Activated naive CD4-positive, alpha-beta T cell treated with anti-CD3 and anti-CD28 coated beads for 36 hours (primary cell): ENCODE measurements at places on chromosomes 2 and 18.

DNA sequence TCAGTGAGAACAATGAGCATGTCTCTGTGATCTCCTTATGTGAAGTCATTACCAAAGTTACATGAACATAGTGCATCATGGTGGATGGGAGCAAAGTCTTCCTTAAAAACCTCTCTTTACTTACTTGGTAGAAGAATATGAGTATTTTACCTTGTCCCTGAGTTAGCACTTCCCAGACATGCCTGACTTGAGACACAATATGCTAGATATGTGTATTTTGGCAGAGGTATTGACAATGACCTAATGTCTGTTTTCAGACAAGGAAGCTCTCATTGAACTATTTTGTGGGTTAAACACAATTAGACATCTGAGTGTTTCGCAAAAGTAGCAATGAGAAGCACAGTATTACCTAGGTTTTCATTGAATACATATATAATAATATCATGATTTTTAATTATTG, 99.1 kb upstream of the MC4R start:
- DNase-seq: no peak
- H3K27me3 ChIP-seq: no peaks in the 10 kb centered on the region
- no peaks in the 10 kb centered on the region for H3K4me1 ChIP-seq
- H3K36me3 ChIP-seq: no peaks in the 10 kb centered on the region
- no peak overlapping the region for H3K27ac ChIP-seq
- H3K4me3 ChIP-seq: no peak overlapping the region

DNA sequence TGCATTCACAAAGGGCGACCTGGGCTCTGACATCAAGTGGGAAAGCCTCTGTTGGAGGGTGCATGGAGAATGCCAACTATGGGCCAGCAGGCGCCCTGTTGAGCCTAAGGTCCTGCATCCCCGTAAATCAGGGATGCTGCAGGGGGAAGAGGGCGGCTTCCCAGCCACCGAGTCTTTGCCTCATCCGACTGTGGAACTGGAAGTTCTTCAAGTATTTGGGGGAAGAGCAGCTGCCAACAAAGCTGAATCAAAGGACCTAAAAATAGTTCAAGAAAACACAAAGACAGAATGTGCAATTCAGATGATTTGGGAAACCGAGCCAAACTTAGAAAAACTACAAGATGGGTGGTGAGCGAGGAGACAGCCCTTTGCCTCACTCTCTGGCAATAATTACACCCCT, 281.1 kb upstream of the MGAT5 start:
- H3K4me3 ChIP-seq: no peak overlapping the region
- H3K36me3 ChIP-seq: no peaks in the 10 kb centered on the region
- DNase-seq: no peak
- H3K4me1 ChIP-seq: no peaks in the 10 kb centered on the region
- no peaks in the 10 kb centered on the region for H3K27me3 ChIP-seq
- H3K27ac ChIP-seq: no peak overlapping the region

DNA sequence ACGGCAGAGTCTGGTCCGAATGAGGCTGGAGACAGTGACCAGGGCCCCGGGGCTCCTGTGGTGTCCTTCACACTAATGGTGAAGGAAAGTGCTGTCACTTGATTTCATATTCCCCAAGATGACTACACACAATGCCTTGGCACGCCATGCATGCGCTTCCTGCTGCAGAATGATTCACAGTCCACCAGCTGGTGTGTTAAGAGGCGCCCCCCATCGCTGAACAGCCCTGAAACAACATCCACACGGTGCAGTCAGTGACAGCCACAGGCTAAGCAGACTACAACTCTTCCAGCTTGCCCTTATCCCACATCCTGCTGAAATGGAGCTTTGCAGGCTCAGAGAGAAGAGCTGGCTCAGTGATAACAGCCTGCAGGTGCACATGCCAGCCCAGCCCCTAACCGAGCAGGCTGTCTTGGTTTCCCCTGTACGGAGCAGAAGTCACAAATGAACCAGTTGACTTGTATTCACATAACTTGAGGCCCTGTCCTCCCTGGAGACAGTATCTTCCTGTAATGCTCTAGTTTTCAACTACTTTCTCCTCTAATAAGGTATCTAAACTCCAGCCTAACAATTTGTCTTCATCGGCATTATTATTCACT, 24.3 kb upstream of the CDH20 start:
- no peak for DNase-seq
- no peaks in the 10 kb centered on the region for H3K27me3 ChIP-seq
- no peaks in the 10 kb centered on the region for H3K4me1 ChIP-seq
- no peak overlapping the region for H3K27ac ChIP-seq

GRCh38 chr2:181275643-181276070, 181.5 kb upstream of the ITGA4 start:
- peak overlapping the region; percentile 21 for H3K4me3 ChIP-seq
- peaks cover 29% of the 10 kb centered on the region for H3K4me1 ChIP-seq
- H3K36me3 ChIP-seq: no peaks in the 10 kb centered on the region
- H3K27ac ChIP-seq: peak overlapping the region; percentile 59
- peak; percentile 18 for DNase-seq
- H3K27me3 ChIP-seq: no peaks in the 10 kb centered on the region

DNA sequence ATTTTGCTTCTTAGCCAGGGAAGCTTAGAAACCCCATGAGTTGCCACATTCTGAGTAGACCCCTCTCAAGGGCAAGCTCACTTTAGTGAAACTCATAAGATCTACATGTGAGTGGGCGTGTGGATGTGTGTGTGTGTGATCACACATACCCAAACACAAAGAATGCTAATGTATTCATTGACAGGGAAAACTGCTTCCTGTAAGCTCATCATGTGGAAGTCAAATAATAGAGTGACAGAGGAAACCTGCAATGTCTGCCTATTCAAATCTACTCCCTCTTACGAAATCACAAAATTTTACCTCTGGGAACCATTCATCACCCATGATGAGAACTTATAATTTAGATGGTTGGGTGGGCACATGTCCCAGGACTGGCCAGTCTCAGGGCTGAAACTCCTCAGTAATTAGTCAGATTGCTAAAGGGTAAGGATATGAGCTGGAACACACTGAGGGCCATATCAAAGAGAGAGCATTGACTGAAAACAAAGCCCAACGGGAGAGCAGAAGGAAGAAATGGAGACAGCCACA, 94.5 kb upstream of the CCDC150 start:
- DNase-seq: no peak
- H3K36me3 ChIP-seq: no peaks in the 10 kb centered on the region
- H3K27ac ChIP-seq: no peak overlapping the region
- no peaks in the 10 kb centered on the region for H3K4me1 ChIP-seq

GRCh38 chr2:127225186-127225960, 5.3 kb upstream of the CYP27C1 start:
- no peak overlapping the region for H3K27ac ChIP-seq
- H3K36me3 ChIP-seq: no peaks in the 10 kb centered on the region
- H3K4me1 ChIP-seq: peaks cover 5% of the 10 kb centered on the region
- peaks cover 28% of the 10 kb centered on the region for H3K27me3 ChIP-seq
- no peak overlapping the region for H3K4me3 ChIP-seq

DNA sequence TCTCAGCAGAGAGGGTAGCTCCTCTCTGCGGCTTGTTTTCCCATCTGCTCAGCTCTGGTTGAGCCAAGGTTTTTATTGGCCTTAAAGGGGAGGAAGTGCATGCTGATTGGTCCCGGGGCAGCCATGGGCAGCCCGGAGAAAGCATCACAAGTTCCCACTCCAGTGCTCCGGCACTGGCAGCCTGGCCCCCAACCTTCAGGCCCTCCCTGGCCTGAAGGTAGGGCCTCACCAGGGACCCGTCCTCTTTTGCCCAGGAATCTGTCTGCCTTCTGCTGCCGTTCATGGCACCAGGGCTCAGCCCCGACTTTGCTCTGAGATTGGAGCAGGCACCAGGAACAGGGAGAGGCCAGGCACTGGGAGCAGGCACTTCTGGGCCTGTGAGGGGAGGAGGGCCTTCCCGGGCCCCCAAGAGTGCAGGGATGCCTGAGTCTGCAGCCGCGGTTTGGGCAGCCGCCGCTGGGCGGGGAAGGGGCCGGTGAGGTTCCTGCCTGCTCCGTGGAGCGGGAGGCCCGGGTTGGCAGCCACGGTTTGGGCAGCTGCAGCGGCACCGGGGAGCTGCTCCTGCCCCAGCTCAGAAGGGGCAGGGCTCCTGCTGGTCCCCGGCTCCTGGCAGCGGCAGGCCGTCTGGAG, 17.5 kb upstream of the ILKAP start:
- peaks cover 2% of the 10 kb centered on the region for H3K27me3 ChIP-seq
- H3K27ac ChIP-seq: no peak overlapping the region
- H3K36me3 ChIP-seq: no peaks in the 10 kb centered on the region
- DNase-seq: no peak

- no peak for DNase-seq
- H3K4me3 ChIP-seq: no peak overlapping the region
- H3K36me3 ChIP-seq: no peaks in the 10 kb centered on the region
- H3K27me3 ChIP-seq: no peaks in the 10 kb centered on the region
- H3K27ac ChIP-seq: peak overlapping the region; percentile 66
These were observed 50.7 kb downstream of the SLC14A2 start for GRCh38 chr18:45666006-45666405.

- H3K4me3 ChIP-seq: no peak overlapping the region
- no peak overlapping the region for H3K27ac ChIP-seq
- H3K36me3 ChIP-seq: no peaks in the 10 kb centered on the region
- H3K27me3 ChIP-seq: no peaks in the 10 kb centered on the region
- peaks cover 5% of the 10 kb centered on the region for H3K4me1 ChIP-seq
- no peak for DNase-seq
These were observed 236.9 kb downstream of the BCL11A start for GRCh38 chr2:60316381-60317033.

- H3K36me3 ChIP-seq: no peaks in the 10 kb centered on the region
- no peak for DNase-seq
- H3K27me3 ChIP-seq: peaks cover 5% of the 10 kb centered on the region
- H3K4me1 ChIP-seq: no peaks in the 10 kb centered on the region
- H3K4me3 ChIP-seq: no peak overlapping the region
These were observed 85.8 kb upstream of the MSH6 start for GRCh38 chr2:47697000-47697601.

- H3K36me3 ChIP-seq: no peaks in the 10 kb centered on the region
- no peak overlapping the region for H3K4me3 ChIP-seq
- DNase-seq: no peak
- peaks cover 9% of the 10 kb centered on the region for H3K4me1 ChIP-seq
- peaks cover 2% of the 10 kb centered on the region for H3K27me3 ChIP-seq
These were observed 16.6 kb upstream of the HK2 start for GRCh38 chr2:74817304-74817675.

DNA sequence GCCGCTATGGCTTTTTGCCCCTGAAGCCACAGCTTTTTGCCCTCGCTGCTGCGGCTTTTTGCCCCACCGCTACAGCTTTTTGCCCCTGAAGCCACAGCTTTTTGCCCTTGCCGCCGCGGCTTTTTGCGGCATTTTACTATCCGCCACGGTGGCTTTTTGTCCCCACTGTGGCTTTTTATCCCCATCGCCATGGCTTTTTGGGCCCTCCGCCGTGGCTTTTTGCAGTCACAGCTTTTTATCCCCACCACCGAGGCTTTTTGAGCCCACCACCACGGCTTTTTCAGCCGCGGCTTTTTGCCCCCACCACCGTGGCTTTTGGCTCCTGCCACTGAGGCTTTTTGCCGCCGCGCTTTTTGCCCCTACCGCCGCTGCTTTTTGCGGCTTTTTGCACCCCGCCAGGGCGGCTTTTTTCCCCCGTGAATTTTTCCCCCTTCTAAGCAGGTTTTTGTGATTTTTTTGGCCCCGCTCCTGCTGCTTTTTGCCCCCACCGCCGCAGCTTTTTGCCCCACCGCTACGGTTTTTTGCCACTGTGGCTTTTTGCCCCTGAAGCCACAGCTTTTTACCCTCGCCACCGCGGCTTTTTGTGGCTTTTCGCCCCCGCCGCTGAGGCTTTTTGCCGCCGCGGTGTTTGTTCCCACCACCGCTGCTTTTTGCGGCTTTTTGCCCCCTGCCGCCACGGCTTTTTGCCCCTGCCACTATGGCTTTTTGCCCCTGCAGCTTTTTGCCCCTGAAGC, 2797.2 kb upstream of the TEKT4 start:
- no peak overlapping the region for H3K27ac ChIP-seq
- H3K27me3 ChIP-seq: peaks cover 5% of the 10 kb centered on the region
- H3K4me3 ChIP-seq: no peak overlapping the region
- H3K36me3 ChIP-seq: peaks cover 2% of the 10 kb centered on the region
- DNase-seq: no peak
- no peaks in the 10 kb centered on the region for H3K4me1 ChIP-seq

GRCh38 chr2:226066391-226066790, 666.9 kb downstream of the NYAP2 start:
- peaks cover 2% of the 10 kb centered on the region for H3K27me3 ChIP-seq
- no peak overlapping the region for H3K27ac ChIP-seq
- H3K4me3 ChIP-seq: no peak overlapping the region
- no peaks in the 10 kb centered on the region for H3K36me3 ChIP-seq
- DNase-seq: no peak

GRCh38 chr2:82650038-82650437, 1809.0 kb downstream of the SUCLG1 start:
- H3K27me3 ChIP-seq: no peaks in the 10 kb centered on the region
- no peaks in the 10 kb centered on the region for H3K4me1 ChIP-seq
- no peak overlapping the region for H3K4me3 ChIP-seq
- peaks cover 1% of the 10 kb centered on the region for H3K36me3 ChIP-seq
- no peak overlapping the region for H3K27ac ChIP-seq

DNA sequence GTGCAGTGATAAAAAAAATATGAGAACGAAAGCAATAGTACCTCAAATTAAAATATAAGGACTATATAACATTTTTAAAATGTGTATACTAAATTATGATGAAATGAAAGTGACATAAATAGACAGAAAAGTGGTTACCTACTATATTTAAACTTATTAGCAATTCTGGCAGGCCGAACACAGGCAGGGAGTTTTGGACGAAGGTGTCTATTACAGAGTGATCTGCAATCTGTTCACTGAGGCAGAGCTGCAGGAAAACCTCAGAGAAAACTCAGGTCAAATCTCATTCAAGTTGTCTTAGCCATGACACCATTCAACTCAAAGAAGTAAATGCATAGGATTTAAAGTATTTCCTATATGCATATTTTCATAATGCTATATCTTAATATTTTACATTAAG, 274.8 kb upstream of the GULP1 start:
- no peaks in the 10 kb centered on the region for H3K36me3 ChIP-seq
- no peaks in the 10 kb centered on the region for H3K4me1 ChIP-seq

DNA sequence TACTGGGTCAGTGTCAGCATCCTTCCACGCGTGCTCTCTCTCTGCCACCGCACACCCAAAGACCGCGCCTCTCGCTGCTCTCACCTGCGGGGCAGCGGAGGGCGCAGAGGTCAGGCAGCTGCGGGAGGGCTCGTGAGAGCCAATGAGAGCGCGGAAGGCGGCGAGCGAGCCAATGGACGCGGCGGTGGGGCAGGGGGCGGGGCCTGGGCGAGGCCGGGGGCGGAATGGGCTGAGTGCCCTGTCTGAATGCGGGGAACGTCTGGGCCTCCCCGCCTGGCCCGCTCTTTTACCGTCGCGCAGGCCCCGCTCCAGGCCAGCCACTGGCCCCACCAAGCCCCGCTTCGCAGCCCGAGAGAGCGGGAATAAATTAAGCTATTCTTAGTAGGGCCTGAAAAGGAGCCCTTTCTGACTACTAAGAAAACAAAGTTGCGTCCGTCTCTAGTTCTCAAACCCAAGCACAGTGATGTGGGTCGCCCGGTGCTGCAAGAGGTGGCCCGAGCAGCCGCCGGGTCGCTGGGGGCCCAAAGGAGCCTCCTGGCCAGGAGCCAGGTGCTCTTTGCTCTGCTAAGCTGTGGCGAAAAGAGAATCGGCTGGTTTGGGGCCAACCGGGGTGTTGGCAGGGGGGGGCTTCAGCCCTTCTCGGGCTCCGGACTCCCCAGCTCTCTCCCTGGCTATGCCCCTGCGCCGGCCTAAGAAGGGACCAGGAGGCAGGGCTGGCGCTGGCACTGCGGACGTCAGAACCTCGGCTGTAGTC, 81.1 kb upstream of the GLI2 start:
- no peak overlapping the region for H3K4me3 ChIP-seq
- H3K27me3 ChIP-seq: peaks cover 24% of the 10 kb centered on the region
- DNase-seq: no peak
- no peak overlapping the region for H3K27ac ChIP-seq
